Astrocyte of the hippocampus (primary cell): ENCODE measurements at places on chromosomes 11 and 22.
A peak's percentile ranks its signal among the peaks of the same experiment; 100 is the strongest.

DNA sequence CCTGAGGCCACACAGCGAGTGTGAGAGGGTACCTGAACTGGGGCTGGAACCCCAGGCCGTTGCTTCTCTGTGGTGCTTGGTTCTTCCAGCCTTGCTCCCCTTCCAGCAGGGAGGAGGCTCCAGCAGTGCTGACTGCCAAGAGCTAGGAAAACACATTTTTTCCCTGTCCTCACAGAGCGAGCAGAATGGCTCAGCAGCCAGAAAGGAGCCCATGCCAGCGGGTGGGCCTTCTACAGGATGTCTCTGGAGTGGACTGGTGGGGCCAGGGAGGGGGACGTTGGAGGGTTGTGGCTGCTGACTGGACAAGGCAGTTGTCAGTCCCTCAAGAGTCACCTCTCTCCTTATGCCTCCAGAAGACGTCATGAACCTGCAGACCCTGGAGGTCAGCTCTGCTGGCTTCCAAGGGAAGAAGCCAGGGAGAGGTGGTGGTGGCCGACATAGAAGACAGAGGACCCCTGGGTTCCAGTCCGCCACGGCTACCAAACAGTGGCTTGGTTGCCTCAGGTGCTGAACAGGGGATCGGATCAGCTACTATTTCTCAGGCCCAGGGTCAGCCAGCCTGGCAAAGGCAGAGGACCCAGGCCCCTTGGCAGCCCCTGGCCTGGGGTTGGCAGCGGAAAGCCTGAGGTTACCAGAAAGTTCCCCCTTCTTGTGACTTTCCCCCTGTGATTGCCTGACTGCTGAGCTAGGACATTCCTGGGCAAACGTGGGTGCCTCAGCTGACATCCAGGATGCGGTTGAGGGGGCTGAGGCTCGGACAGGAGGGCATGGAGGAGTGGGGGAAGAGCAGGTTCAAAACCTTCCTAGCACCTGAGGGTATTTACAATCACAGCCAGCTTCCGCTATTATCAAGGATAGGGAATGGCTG lies 3.7 kb downstream of the MAFF start:
- peak; percentile 87 for DNase-seq

DNA sequence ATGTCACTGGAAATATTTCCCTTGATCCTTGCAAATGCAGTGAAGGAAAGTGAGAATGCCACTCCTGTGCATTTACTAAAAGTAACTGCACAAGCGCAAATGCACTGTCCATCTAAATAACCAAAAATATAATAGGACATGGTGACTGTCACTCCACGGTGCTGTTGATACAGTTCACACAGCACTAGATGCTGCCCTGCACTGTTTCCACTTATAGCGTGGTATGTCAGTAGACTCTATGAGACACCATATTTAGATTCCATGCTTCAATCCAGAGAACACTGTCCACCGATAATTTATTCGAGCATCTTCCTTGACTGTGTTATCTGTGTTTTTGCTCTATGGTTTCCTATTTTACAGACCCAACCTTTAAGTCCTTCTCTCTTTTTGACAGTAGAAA lies 125.8 kb downstream of the MAML2 start:
- no peak for DNase-seq

- no peak for DNase-seq
Measured at GRCh38 chr22:29715240-29715639, 4.6 kb upstream of the CABP7 start.

DNA sequence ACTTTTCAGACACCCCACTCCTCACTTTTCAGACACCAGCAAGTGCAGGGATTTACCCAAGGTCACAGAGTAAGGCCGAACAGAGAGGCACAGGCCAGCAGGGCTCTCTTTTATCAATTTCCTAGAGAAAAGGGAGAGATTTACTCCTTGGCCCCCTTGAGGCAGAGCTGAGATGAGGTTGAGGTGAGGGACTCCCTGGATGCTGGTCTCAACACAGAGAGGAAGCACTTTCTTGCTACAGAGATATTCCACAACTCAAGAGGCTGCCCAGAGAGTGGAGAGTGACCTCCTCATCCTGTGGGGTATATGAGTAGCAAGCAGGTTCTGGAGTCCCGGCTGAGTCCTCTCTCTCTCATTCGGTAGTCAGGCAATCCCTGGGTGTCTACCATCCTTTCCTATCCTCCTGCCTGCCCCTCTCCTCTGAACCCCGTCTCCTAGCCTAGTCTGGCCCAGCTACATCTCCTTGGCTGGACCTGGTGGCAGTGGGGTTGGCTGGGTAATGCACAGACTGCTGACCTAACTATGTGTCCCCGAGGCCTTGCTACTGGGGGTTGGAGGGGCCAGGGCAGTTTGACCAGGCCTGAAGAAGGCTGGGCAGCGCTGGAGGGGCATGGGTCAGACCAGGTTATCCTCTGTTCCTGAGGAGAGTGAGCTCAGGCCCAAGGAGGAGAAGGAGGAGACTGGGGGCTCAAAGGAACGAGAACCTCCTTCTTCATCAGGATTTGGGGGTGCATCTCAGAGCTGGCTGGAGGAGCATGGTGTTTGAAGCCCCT lies 1.8 kb upstream of the ARHGEF17 start:
- DNase-seq, result no peak

DNA sequence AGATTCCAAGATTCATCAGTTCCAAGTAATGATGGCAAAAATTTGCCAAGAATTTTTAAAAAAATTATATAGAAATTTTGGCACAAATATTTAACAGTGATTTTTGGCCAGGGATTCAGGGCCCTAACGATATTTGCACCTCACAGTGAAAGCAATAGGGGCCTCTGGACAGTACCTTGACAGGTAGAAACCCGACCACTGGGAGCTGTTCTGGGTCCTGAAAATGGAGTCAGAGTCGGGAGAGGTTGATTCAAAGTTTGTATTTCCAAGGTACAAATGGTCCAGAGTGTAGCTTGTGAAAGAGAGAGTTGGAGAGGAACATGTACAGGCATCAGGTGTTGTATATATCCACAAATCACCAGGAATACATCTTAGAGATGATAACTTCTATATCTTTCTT lies 41.6 kb downstream of the MRGPRX2 start:
- DNase-seq, result peak; percentile 18

GRCh38 chr11:25094085-25094802 lies 597.4 kb downstream of the LUZP2 start:
- DNase-seq, result no peak

GRCh38 chr22:32281072-32281471 lies 25.9 kb upstream of the SLC5A4 start:
- DNase-seq, result peak; percentile 91

- DNase-seq, result no peak
Measured at GRCh38 chr11:93081694-93082093, 112.2 kb downstream of the MTNR1B start.

DNA sequence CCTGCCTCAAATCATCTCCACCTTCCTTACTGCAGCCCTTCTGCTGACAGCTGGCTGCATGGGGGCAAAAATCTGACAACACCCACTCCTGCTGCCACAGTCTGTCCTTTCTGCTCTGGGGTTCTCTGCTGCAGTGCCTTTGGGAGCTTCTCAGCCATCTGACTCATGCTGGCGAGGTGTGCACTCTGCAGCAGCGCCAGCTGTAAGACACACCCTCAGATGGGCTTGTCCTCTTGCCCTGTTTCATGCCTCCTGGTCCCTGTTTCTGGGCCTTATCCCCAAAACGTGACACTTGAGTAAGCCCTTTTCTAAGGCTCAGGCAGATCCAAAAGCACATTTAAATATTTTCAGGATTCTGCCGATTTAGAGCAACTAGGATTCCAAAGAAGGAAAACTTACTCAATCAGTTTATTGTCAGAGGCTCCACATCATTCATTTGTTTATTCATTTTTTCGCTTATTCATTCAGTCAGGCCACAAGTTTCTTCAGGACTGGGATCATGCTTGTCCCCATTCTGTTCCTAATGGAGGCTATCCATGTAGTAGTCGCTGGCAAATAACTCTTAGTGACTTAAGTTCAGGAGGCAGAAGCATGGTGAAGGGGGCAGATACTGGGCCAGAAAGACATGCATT lies 60.2 kb downstream of the SMIM38 start:
- peak; percentile 47 for DNase-seq

- no peak for DNase-seq
Measured at GRCh38 chr22:36806835-36807234, 10.0 kb downstream of the PVALB start.

DNA sequence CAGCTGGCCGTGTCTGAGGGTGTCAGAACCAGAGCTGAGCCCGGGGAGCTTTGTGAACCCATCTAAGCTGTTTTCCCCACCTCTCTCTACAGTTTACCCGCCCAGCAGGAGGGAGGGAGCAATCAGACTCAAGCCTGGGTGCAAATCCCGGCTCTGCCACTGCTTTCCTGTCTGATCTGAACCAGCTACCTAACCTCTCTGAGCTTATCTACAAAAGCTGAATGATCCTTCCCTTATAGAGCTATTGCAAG lies 252 bp downstream of the APOL2 start:
- DNase-seq, result no peak

DNA sequence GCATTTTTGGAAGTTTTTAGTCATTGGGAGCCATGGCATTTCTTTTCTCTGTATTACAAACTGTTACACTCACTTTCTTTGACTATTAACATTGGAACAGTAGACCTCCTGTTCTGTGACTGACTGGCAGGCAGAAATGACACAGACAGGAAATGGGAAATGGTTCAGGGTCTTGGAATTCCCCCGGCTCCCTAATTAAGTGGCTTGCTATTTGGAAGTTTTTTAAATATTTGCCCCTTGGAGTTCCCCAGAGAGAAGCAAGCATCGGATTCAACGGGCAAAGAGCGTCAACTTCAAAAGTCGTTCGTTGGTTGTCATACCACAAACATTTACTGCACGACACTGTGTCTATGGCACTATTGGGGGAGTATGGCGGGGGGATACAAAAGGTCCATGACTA lies 1.1 kb upstream of the BIRC2 start:
- DNase-seq, result peak; percentile 83

GRCh38 chr11:106286881-106287504 lies 209.5 kb downstream of the AASDHPPT start:
- DNase-seq, result no peak

GRCh38 chr11:63838678-63839507 lies at the start of gene MARK2:
MARK2 (plus strand) TSS chr11:63839110; CDS start chr11:63839507, 397 bp downstream.
- DNase-seq, result peak; percentile 99

GRCh38 chr11:122246874-122247273 lies 130.9 kb upstream of the BLID start:
- no peak for DNase-seq

DNA sequence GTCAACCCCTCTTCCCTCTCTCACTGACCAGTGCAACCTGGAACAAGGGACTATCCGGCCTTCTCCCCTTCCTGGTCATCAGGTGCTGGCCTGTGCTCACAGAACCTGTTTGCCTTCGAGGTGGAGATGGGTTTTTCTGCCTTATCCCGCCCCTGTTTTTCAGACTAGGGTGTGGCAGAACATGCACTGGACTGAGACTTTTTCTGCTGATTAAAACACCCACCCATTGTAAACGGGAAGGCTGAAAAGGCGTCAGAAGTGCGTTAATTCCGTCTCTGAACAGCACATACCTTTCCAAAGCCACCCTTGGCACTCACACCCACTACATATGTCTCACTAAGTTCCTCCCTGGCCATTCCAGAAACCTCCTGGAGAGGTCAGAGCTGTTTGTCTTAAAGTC lies 4.4 kb upstream of the B3GNT6 start:
- no peak for DNase-seq

DNA sequence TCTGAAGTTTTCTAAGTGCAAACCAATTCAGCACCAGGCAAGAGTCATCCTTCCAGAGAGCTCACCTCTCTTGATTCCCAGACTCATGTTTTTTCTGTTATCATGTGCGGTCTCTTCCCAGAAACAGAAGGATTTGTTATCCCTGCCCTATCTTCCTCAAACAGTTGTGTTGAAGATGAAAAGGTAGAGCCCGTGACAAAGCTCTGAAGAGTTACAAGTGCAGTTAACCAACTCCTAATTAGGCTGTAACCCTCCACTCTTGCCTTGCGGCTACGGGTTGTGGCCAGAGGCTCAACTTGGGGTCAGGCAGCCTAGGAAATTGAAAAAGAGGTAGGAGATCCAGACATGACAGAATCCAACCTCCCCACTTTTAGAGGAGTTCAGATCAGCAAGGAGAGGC lies 76.2 kb upstream of the CADM1 start:
- no peak for DNase-seq

DNA sequence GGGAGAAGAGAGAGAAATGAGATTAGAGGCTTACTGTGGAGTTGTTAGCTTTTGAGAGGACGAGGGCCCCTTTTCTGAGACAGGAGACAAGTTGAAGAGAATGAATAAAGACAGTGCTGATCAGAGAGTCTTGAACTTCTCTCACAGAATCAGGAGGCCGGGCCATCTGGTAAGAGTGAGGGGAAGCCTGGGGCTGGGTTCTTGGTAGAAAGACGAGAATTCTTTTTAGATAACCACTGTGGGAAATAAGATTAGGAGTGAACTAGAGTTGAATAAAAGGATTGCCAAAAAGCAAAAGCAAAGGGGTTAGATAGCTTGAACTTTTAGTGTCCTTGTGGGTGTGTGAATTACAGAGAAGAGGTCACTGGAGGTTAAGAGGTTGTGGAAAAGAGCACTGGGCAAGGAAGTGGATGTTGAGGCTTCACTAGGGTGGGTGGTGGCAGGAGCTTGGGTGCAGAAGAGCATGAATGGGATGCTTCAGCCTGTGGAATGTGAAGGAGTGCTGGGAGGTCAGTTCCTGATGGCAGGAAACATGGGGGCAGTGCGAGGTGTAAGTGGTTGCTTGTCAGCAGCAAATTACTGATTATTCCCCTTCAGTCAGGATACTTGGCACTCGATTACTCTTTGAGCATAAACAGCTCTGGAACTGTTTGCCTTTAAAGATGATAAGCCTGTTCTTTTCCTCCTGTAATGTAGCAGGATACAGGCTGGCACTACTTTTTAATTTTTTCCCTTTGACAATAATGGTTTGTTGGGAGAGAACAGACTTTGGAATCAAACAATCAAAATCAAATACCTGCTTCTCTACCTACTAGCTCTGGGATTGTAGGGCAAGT lies 98.3 kb downstream of the ARHGAP42 start:
- no peak for DNase-seq

DNA sequence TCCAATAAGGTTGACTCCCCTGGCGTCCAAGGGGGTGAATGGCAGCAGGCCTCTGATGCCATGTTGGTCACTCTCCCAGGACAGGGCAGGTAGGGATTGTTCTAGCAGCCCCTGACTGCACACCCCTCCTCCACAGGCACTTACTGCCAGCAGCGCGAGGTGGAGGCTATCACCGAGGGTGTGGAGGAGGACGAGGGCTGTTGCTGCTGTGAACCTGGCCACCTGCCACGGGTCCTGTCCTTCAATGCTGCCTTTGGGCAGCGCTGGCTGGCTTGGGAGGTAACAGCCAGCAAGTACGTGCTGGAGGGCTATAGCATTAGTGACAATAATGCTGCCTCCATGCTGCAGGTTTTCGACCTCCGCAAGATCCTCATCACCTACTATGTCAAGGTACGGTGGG lies 7.7 kb upstream of the SIPA1 start:
- no peak for DNase-seq
